ENCODE measurements at places on chromosomes 7 and 10.

GRCh38 chr7:5177060-5177459 is 13.0 kb upstream of the WIPI2 start:
- DNase-seq = no peak

DNA sequence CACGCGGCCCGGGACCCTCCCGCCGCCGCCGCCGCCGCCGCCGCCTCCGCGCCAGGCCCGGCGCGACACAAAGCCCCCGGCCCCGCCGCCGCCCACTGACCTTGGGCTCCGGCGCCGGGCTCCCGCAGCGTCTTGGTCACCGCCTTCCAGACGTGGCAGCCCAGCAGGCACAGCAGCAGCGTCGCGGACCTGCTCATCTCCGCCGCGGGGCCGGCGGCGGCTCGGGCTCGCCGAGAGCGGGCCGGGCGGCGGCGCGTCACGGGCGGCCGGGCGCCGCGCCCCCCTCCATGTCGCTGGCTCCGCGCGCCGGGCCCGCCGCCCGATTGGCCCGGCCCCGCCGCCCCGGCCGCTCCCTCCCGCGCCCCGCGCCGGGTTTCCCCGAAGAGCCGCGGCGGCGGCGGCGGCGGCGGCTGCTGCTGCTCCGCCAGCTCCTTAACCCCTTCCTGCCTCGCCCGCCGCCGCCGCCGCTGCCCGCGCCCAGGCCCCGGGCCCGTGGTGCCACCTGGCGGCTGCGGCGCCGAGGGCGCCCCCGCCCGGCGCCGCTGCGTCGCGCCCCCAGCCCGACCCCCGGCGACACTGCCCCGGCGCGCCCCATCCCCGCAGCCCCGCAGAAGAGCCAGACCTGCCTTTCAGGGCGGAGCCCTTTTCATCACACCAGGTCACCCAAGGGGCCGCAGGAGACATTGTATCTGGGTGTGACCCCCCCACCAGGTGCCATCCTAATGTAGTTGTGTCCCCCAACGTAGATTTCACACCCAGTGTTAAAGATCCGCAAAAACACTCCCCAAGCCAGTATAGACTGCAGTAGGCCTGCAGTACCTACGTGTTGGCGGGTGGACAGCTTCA is at the start of gene FAM171A1:
Gene FAM171A1, minus strand, starts transcription at position 434 of the 846 bp plus-strand sequence. Its CDS starts 237 bp downstream, at position 197.
- no peak for DNase-seq

DNA sequence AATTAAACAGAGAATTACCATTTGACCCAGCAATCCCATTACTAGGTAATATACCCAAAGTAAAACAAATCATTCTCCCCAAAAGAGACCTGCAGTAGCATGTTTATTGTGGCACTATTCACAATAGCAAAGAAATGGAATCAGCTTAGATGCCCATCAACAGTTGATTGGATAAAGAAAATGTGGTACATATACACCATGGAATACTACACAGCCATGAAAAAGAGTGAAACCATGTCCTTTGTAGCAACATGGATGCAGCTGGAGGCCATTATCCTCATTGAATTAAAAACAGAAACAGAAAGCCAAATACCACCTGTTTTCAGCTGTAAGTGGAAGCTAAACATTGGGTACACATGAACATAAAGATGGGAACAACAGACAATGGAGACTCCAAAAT is 1141.8 kb upstream of the AUTS2 start:
- no peak for DNase-seq

DNA sequence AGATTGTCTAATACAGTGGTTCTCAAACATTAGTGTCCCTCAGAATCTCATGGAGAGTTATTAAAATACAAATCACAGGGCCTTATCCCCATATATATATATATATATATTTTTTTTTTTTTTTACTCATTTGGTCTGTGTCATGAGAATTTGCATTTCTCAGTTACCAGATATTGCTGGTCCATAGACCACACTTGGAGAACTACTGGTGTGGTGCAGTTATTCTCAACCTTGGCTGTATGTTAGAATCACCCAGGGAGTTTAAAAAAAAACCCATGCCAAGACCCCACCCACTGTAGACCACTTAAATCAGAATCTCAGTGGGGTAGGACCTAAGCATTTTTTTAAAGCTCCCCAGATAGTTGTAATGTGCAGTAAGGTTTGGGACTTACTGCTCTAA is 179.9 kb downstream of the AUTS2 start:
- no peak for DNase-seq

GRCh38 chr10:70380350-70381135 is 1.9 kb downstream of the LRRC20 start:
- no peak for DNase-seq

- no peak for DNase-seq
These were observed 849.1 kb upstream of the AUTS2 start for GRCh38 chr7:68748934-68749900.

DNA sequence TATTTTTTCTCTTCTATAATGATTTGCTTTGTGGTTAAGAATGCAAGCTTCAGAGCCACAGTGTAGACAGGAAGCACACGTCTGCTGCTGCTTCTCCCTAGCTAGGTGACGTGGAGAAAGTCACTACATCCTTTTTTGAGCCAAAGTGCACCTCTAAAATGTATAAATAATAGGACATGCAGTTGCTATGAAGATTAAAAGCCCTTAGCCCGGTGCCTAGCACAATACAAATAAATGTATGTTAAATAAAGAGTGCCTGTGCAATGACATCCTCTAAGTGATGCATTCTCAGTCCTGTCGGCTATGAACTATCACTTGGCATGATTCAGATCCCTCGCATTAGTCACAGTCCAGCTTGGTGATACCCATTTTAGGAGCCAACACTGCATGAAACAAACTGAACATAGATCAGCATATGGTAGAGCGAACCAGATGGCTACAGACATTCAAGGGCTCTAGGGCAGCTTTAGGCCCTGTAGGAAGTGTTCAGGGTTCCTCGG is 4.8 kb upstream of the TRDMT1 start:
- no peak for DNase-seq

- no peak for DNase-seq
These were observed 277.0 kb downstream of the INHBA start for GRCh38 chr7:41425926-41426325.

- no peak for DNase-seq
These were observed 45.1 kb downstream of the TMEM60 start for GRCh38 chr7:77753173-77753572.

- DNase-seq = no peak
These were observed 58.5 kb upstream of the SORCS3 start for GRCh38 chr10:104582602-104582951.

DNA sequence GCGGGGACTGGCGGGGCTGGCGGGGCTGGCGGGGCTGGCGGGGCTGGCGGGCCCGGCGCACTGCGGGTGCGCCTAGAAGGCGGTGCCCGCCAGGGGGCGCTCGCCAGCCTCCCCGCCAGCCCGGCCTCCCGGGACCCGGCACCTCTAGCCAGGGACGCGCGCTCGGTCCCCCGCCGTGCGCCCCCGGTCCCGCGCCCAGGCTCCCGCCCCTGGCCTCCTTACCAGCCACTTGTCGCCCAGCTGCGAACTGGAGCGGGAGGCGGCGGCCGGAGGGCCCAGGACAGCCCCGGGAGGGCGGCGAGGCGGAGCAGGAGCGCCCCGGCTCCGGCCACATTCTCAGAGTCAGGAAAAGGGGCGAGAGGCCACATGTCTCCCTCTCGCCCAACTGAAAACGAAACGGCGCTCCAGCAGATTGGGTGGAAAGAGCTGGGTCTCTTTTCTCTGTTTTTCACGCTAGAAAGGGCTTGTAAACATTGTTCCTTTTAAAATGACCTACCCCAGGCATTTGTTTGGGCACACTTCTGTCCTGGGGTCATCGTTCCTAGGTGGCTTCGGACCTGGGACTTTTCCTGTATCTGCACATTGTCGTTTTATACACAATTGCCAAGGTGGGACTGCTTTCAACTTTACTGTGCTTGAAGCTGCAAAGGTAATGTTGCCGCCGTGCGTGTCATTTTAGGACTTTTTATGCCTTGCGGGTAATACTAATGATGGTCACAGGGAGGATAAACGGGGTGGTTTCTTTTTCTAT is 378 bp upstream of the PRKCQ start:
- no peak for DNase-seq

DNA sequence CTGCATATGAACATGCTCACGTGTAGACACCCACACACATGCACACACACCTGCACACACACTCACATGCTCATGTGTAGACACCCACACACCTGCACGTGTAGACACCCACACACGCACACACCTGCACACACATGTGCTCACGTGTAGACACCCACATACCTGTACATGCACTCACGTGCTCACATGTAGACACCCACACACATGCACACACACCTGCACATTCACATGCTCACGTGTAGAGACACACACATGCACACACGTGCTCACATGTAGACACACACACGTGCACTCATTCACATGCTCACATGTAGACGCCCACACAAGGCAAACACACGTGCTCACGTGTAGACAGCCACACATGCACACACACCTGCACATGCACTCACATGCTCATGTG is 275.8 kb downstream of the PTPRN2 start:
- DNase-seq = no peak

- DNase-seq = no peak
These were observed 28.4 kb upstream of the AKR1D1 start for GRCh38 chr7:138047907-138048306.

DNA sequence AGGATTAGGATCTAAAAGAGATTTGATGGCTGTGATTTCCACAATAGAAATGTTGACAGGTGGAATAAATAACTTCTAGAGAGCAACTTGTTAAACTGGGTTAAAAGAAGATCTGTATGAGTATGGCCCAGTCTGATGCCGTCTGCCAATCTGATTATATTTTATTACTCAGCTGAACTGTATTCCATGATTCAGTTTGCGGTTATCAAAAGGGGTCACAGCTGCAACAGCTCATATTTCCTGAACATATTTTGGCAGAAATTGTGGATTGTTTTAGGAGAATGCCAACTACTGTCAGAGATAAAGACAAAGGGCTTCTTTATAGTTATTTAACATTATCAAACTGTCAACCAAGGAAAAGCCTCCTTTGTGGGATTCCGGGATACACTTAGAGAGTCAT is 244.8 kb upstream of the MINDY3 start:
- no peak for DNase-seq

DNA sequence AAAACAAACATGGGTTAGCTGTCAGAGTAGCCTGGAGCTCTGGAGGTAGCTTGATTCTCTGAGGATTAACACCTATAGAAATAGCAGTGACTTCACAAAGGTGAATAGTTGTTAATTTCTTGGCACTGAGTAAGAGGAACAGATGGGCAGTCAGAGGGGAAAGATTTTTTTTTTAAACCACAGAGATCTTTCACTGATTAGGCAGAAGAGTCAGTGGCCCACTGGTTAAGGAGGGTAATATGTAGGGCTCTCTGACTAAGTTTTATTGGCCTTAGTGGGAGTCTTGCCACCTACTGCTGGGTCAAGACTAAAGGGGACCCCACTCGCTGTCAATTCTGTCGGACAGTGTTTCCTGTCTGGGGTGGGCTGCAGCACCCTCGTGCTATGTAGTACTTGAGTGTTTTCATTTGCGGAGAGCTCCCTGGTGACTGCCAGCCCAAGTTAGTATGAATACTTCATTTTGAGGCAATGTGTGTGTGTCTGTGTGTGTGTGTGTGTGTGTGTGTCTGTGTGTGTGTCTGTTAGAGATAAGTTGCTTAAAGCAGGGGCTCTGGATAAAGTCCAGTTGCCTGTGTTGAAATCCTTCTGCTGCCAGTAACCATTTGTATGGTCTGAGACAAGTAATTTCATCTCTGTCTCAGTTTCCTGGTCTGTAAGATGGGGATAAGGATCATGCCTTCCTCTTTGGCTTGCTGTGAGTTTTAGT is 145.2 kb downstream of the ARID5B start:
- no peak for DNase-seq

DNA sequence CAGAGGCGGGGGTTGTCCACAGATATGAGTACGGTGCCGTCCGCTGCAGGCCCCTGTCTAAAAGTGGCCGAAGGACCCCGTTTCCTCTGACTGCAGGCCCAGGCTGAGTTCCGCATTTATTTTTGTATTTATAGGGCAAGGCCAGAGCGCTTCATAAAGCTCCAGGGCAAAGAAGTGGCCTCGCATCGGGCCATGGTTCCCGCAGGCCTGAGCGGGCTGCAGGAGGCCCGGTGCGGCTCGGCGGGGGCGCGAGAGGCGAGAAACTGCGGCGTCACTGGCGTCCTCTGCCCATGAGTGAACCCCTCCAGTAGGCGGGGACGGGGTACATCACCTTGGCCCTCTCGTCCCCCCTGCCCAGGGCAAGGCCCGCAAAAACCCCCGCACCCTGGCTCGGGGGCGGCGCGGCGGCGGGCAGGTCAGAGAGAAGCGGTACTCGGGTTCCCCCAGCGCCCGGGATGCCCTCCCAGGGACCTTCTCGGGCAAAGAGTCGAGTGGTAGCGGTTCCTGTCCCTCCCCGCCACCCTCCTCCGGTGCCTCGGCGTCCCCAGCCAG is 355.7 kb downstream of the DNAJB6 start:
- DNase-seq = no peak

GRCh38 chr7:38186593-38187314 is 8.7 kb downstream of the STARD3NL start:
- DNase-seq = no peak

DNA sequence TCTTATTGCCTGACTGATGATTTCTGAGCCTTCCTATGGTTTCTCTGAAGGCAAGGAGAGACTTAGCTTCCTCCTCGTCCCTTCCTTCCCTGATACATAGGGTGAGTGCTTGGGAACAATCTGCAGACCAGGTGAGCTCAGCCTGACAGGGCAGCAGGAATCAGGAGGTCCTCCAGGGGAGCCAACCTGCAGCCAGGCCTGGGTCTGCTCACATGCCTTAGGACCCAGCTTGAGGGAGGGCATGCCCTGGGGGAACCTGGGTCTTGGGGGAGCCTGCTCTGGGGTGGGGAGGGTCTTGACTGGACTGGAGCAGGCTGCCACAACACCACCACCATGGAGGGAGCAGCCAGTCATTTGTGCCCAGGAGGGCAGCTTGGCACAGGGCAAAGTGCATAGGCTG is 57.7 kb downstream of the LRRC18 start:
- DNase-seq = no peak

GRCh38 chr10:132832186-132832969 is 46.4 kb upstream of the NKX6-2 start:
- no peak for DNase-seq

- no peak for DNase-seq
These were observed 127.2 kb downstream of the CELF2 start for GRCh38 chr10:11144626-11145494.

- no peak for DNase-seq
These were observed 109.5 kb downstream of the GFRA1 start for GRCh38 chr10:116163333-116164131.

DNA sequence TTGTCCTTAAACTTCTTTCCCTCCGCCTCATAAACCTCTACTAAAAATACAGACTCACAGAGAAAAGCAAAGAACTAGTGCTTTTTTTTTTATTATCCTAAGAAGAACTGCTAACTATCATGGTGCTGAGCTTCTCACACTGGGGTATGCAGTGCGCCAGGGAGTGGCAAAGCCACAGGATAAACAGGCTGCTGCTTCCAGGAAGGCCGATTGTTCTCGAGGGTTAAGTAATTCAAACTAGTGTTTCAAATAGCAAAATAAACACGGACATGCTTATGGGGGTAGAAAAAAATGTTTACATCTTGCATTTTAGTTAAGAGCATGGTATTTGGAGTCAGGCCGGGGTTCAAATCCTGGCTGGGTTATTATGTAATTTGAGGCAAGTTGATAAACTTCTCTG is 157.0 kb downstream of the TAX1BP1 start:
- no peak for DNase-seq

GRCh38 chr7:17005271-17005670 is 123.5 kb upstream of the AGR3 start:
- DNase-seq = no peak

Measured in SK-N-MC (cell line).